Body of pancreas (tissue), 4 donors: ENCODE measurements at places on chromosomes 7 and 10. TPM values are rescaled to one million over a fixed set of nuclear protein-coding genes. Genes with fewer than 3 reads are reported as not detected.

The CDC14C gene
- not detected for total RNA-seq

GRCh38 chr7:129739427-129739826 lies 127.9 kb downstream of the NRF1 start:
- peak; percentile 35 for DNase-seq

- no peak for DNase-seq
Observed at GRCh38 chr7:95508780-95509179, 23.0 kb downstream of the ASB4 start.

The PRLHR gene
- not detected for total RNA-seq

The MYPN gene
- total RNA-seq, result 2.3 TPM

- DNase-seq, result no peak
Observed at GRCh38 chr7:104414216-104414615, 85.8 kb downstream of the LHFPL3 start.

GRCh38 chr7:6260291-6261187 lies 11.9 kb downstream of the CYTH3 start:
- DNase-seq, result no peak

DNA sequence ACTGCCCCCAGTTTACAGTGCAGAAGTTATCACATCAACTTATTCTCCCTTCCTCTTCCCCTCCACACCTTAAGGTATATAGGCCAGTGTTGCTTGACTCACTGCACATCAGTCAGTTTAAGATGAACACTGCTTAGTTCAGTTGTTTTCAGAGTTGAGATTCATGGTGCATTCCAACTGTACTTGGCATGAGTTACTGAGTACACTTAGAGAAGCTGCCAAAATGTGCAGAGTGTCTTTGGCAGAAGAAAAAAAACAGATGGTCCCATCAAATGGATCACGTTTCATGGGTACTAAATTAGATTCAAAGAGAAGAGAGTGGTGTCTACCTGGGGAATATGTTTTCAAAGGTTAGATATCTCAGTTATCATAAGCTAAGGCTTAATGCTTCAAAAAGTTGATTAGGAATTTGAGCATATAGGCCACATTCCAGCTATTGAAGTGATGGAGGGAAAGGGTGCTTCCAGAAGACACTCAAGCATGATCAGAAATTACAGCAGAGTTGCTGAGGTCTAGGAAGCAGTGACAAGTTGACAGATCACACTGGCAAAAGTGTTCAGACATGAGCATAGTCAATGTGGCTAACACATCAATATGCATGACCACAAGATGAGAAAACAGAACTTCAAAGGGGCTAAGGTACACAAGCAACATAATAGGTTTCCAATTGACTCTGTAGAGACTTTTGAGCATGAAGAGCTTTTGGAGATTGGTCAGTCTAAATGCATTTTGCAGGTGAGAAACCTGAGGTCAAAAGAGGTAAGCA lies 579.2 kb upstream of the CELF2 start:
- DNase-seq, result no peak

DNA sequence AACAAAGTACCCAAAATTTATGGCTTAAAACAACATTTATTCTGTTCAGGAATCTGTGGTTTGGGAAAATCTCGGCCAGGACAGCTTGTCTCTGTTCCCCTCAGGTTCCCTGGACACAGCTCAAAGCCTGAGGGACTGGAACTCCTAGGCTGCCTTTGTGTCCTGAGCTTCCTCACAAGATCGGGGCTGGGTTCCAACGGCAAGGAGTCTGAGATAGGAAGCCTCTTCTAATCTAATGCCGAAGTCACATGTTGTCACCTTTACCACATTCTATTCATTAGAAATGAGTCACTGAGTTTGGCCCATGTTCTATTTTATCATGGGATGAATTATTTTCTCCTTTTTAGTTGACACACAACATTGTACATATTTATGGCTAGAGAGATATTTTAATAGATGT lies 80.5 kb downstream of the ANKRD26 start:
- no peak for DNase-seq

GRCh38 chr10:109956454-109957091 lies 33.3 kb upstream of the XPNPEP1 start:
- peak; percentile 35 for DNase-seq

- no peak for DNase-seq
Observed at GRCh38 chr7:129450295-129450694, 16.1 kb downstream of the STRIP2 start.

The C7orf57 gene
- total RNA-seq, result 0.26 TPM

DNA sequence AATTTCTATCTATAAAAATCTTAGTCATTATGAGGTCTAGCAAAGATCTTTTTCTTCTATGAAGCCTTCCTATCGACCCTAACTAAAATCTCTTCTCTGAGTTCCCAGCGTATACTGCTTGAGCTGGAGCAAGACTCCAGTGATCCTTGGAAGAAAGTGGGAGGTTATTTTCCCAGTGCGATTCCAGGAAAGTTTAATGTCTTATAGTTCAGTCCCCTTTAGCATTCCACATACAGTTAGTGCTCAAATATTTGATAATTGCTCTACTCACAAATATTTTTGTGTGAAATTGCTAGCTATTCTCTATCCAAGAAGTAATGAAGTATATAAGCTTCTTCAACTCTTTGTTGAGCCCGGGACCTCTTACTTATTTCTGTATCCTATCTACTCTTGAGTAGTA lies 47.7 kb downstream of the ZEB1 start:
- DNase-seq, result no peak

The JCAD gene
- total RNA-seq, result 22.4 TPM

DNA sequence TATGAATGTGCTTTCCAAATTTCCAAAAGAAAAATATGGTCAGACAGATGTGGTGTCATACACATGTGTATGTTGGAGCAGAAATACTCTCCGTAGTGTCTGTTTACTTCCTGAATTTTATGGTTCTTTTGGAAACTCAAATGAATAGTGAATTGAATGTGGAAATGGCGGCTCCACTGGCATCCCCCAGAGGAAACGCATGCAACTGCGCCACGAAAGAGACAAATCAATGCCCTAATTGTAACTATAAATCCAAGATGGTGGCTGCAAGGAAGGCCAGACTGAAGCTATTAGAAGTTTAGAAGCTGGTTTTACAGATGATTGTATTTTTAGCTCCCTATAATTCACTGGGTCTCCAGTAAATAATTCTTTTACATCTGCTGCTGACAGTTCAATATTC lies 246.7 kb downstream of the FGFR2 start:
- no peak for DNase-seq

GRCh38 chr7:111855161-111855841 lies 293.0 kb upstream of the IMMP2L start:
- peak; percentile 50 for DNase-seq

The MBL2 gene
- total RNA-seq, result not detected

DNA sequence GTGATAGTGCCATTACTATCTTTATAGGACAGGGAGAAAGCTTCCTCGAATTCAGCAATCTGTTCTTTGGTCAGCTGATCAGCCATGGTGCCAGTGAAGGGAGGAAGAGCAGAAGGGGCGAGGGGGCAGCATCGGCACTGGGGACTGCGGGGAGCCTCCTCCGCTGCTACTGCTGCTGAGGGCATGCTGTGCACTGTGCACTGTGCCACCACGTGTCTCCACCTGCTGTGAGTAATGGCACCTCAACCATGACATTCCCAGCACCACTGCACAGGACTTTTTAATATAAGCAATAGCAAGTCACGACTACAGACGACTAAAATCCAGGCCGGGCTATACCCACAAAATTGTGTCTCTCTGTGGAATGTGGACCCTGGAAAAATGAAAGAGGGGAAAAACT lies 105.0 kb upstream of the LANCL2 start:
- DNase-seq, result no peak

- DNase-seq, result peak; percentile 56
Observed at GRCh38 chr10:127906548-127907377, at the start of gene PTPRE. TSS of gene PTPRE (plus strand) at chr10:127907103. CDS start at chr10:128040882, 133,779 bp downstream.

GRCh38 chr7:81705206-81705605 lies 64.6 kb downstream of the HGF start:
- no peak for DNase-seq

The PRF1 gene
- total RNA-seq, result 6.3 TPM

The TFR2 gene
- not detected for total RNA-seq

- DNase-seq, result no peak
Observed at GRCh38 chr10:125783957-125784356, 8.3 kb upstream of the MMP21 start.

DNA sequence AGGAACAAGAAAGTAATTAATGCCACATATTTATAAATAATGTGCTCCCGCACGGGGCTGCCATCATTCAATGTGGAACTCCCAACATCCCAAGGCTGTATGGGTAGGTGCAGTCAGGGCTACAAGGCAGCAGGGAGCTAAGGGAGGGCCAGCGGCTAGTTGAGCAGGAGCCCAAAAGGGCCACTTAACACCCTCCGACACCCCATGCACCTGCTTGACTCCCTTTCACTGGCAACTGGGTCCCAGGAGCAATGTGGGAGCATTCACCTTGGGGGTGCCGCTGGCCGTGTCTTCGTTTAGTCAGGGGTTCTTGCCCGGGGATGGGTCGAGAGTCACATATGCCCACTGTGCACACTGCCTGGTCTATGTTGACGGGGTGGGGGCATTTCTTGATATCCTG lies 27.9 kb downstream of the SCART1 start:
- DNase-seq, result no peak

The ACSM6 gene
- total RNA-seq, result 9.6 TPM

The SEM1 gene
- total RNA-seq, result 6.6 TPM

- peak; percentile 12 for DNase-seq
Observed at GRCh38 chr10:132109341-132110110, 43.8 kb downstream of the JAKMIP3 start.

DNA sequence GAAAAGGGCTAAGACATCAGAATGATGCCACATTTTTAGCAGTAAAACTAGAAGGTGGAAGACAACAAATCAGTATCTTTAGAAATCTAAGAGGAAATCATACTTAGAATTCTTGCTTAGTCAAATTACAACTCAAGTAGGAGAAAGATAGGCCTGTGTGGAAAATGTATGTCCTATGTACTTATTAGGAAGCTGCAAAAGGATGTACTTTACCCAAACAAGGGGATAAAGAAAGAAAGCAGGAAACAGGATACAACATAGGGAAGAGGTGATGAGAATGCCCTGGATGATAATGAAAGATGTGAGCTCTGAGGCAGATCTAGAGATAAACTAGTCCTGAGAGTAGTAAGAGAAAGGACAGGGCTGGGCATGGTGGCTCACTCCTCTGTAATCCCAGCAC lies 54.9 kb downstream of the RNLS start:
- DNase-seq, result no peak

- DNase-seq, result no peak
Observed at GRCh38 chr7:35351466-35351865, 97.6 kb upstream of the TBX20 start.

DNA sequence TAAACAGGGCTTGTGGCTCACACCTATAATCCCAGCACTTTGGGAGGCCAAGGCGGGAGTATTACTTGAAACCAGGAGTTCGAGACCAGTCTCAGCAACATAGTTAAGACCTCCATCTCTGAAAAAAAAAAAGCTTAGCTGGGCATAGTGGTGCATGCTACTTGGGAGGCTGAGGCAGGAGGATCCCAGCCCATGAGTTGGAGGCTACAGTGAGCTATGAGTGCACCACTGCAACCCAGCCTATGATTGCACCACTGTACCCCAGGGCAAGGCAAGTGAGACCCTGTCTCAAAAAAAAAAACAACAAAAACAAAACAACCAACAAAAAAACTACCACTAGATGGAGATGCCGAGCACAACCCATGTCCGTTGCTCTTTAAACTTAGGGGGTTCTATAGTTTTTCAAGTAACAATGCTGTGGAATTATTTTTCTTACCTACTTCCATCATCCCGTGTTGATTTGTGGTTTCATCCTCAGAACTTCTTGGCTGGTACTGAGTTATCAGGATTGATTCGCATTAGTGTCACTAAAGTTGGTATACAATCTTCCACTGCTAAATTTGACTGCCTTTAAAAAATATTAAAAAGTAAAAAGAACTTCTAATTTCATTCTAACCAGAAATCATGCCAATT lies 12.2 kb upstream of the REPIN1 start:
- no peak for DNase-seq

GRCh38 chr7:41624818-41625217 lies 78.1 kb downstream of the INHBA start:
- no peak for DNase-seq

GRCh38 chr10:80264081-80265056 lies 25.1 kb downstream of the MAT1A start:
- DNase-seq, result no peak

DNA sequence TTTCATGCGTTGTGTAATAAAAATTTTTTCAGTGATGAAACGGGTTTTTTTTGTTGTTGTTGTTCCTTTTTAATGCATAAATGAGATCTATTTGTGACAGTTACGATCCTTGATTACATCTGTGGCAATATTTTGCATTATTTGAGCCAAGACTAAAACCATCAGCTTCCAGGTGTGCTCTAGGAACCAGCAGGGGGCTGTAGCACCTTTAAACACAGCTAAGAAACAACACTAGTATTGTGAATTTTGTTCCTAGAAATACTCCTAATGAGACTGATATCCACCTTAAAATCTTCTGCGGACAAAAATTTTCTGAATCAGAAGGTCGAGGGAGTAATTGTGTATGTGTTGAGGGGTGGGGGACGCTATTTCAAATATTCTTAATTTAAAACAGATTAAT lies 52.6 kb downstream of the FGFBP3 start:
- no peak for DNase-seq

DNA sequence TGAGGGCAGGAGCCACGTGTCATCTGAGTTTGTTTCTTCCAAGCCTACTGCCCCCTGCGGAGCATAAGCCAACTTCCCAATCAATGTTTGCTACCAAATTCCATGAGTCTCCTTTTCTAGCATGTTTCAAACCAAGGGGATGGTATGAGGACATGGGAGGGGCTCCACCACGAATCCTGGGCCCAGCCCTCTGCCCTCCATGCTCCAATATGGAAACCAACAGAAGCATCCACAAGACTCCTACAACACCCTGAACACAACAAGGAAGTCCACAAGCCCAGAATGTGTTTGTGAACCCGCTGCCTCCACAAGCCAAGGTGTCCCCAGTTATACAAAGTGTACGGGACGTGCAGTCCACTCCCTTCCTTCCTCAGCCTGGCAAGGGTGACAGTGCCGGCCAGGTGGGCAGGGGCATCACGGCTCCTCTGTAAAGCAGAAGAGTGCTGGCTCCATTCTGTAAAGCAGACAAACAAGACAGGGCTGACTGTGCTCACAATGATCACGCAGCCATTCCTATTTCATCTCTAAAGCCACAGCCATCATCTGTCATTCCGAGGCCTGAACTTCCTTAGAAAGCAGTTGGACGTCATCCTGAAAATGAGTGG lies 466.1 kb downstream of the PTPRN2 start:
- no peak for DNase-seq

DNA sequence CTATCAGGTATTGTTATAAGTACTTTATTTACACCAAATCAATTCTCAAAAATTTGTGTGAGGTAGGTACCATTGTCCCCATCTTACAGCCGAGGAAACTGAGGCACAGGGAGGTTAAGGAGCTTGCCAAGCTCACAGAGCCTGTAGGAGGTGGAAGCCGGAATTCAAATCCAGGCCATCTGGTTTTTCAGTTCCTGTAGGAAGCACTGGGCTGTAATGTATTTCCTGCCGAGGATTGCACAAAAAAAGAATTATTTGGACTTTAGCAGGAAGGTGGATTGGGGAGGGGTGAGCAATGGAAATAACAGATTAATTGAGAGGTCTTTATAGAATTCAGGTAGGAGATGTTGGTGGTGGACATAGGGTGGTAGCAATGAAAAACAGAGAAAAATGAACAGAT lies 315.3 kb upstream of the AUTS2 start:
- DNase-seq, result no peak

- no peak for DNase-seq
Observed at GRCh38 chr10:59374916-59375315, 12.6 kb upstream of the FAM13C start.
